CD4-positive, alpha-beta T cell (primary cell): ENCODE measurements at places on chromosomes 3 and 15. TPM values are rescaled to one million over a fixed set of nuclear protein-coding genes. Genes with fewer than 3 reads are reported as not detected.

The BDH1 gene
- total RNA-seq, result 22.2 TPM

DNA sequence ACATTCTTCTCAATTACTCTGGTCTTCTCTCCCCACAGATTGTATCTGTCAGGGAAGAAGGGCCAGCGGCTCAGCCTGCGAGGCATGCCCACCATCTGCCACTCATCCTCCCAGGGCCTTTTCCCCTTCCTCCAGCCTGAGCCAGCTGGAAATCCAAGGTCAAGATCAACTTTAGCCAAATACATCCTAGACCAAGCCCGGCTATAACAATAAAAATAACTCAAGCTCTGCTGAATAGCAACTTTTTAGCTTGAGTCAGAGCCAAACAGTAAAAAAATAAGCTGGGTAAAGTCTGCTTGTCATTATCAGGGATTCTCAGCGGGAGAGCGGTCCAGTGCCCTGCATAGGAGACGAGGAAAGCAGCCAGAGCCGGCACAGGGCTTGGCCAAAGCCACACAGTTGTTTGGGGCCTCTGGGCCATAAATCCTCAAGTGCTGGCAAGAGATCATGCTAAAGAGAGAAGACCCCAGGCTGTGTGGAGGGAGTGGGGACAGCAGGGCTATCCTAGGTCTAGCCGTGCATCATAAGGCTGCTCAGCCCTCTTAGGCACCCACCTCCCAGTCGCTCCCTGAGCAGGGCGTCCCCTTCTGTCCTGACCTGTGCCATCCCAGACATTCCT is 76.2 kb upstream of the HERC1 start:
- DNase-seq, result no peak

DNA sequence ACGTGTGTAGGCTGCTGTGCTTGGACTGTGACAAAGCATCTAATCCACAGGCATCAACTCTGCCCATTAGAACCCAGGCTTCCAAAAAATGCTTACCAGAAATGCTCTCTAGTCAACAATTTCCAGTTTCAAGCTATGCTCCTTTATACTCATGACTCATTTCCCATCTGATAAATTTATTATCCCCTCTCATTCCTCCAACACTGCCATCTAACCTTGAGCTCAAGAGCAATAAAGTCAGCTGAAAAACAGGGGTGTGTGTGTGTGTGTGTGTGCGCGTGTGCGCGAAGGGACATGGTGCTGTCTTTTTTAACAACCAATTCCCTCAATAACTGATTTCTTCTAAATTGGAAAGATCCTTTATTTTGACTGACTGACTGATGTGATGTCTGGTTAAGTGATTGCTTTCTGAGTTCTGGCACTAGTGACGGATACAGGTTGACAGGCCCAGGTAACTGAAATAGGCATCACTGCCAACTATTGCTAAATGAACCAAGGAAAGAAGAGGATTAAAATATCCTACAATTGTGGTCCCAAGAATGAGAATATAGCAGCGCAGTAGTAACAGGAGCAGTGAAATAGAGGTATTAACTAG is 405.5 kb downstream of the ZNF385D start:
- no peak for DNase-seq

- DNase-seq, result no peak
Measured at GRCh38 chr3:144358191-144358590, 386.6 kb downstream of the DIPK2A start.

DNA sequence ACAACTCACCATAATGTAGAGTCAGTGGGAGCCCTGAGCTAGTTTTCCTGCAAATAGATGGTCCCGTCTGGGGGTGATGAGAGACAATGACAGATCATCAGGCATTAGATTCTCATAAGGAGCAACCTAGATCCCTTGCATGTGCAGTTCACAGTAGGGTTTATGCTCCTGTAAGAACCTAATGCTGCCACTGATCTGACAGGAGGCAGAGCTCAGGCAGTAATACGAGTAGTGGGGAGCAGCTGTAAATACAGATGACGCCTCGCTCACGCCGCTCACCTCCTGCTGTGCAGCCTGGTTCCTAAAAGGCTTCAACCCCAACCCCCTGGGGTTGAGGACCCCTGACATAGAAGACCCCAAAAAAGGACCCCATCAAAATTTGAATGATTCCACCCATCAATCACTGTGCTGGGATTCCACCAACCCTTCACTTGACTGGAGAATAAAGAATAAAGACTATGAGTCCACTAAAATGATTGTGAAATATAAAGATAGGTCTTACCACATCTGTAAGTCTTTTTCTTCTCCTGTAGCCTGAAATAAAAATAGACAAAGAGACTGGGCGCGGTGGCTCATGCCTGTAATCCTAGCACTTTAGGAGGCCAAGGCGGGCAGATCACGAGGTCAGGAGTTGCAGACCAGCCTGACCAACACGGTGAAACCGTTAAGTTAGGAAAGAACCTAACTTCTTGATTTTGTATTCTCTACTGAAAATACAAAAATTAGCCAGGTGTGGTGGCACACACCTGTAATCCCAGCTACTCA is 9.9 kb upstream of the UBL7 start:
- DNase-seq, result no peak

The PLSCR2 gene
- not detected for total RNA-seq

The ZNF592 gene
- 37.5 TPM for total RNA-seq

The MEIS2 gene
- total RNA-seq, result not detected

GRCh38 chr15:25066708-25067107 is 111.9 kb downstream of the SNRPN start:
- no peak for DNase-seq

- no peak for DNase-seq
Measured at GRCh38 chr3:113499081-113499480, 15.9 kb downstream of the SPICE1 start.

DNA sequence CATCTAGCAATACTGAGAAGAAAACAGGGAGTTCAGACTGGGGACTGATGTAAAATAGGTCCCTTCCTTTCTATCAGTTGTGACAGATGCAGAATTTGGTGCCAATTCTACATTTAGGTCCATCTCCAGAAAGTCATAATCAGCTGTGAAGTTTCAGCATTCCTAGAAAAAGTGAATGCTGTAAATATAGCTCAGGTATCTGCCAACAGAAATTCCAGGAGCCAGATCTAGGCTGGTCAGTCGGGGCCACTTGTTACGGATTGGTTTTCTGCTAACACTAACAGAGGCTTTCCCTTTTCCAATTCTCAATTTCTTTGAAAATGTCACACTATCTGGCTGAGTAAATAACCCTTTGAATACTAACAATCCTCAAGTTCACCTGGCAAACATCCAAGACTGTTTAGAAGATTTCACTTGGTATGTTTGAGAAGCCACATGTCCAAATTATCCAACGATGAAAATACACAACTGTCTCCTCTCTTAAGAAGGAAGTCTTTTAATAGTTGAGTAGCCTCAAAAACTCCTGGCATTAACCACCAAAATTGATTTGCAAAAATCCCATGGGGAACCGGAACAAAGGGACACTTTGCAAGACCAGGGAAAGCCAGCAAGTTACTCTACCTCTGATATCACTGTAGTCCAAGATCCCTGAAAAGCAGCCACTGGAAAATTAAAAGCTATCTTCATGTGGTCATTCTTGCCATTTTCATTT is 222.3 kb downstream of the ZMAT3 start:
- no peak for DNase-seq

The CHRNA5 gene
- 0.25 TPM for total RNA-seq

The TP63 gene
- not detected for total RNA-seq

GRCh38 chr15:80058851-80059785 is at the start of gene ZFAND6:
Gene ZFAND6, plus strand, starts transcription at chr15:80059676. Its CDS starts 60,669 bp downstream, at chr15:80120345.
- DNase-seq, result peak; percentile 94

DNA sequence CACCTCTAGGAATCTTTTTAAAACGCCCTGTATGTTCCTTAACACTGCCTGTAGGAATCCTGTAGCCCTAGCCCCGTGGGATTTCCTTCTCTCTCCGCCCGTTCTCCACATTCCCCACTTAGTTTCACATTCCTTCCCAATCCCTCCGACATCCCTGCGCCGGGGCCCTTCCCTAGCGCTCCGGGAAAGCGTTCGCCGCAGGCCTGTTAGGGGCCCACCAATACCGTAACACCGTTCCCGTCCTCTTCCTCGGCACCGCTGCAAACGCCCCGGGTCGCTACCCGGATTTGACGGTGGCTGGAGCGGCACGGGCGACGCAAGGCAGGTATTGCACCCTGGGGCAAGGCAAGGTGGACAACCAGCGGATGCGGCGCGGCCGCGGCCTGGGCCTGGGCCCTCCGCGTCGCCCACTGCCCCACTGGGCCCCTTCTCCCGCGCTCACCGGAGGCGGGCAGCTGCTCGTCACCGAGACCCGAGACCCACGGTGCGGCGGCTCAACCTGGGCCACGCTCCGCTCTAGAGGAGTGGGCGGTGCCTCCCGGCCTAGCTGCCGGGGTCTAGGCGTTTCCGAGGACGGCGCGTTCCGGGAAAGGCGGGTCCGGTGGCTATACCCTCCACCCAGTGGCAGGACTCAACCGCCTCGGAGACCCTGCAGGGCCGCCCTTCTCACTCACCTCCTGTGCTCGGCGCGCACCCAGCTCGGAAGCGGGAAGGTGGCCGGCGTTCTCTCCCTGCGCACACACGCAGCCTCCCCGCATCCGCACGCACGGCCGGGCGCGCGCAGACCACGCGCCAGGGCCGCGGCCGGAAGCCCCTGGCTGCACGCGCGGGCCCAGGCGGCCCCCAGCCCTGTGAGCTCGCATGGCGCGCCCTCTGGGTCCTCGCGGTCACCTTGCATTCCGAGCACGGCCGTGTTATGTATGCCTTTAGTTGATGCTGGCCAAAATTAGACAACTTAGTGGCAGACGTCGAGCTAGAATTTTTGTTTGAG is at the start of gene B3GALNT1:
TSS of gene B3GALNT1 (minus strand) at position 789 of the 991 bp plus-strand sequence. CDS start 18,595 bp downstream, outside the sequence.
- no peak for DNase-seq

The TICRR gene
- total RNA-seq, result 0.05 TPM

DNA sequence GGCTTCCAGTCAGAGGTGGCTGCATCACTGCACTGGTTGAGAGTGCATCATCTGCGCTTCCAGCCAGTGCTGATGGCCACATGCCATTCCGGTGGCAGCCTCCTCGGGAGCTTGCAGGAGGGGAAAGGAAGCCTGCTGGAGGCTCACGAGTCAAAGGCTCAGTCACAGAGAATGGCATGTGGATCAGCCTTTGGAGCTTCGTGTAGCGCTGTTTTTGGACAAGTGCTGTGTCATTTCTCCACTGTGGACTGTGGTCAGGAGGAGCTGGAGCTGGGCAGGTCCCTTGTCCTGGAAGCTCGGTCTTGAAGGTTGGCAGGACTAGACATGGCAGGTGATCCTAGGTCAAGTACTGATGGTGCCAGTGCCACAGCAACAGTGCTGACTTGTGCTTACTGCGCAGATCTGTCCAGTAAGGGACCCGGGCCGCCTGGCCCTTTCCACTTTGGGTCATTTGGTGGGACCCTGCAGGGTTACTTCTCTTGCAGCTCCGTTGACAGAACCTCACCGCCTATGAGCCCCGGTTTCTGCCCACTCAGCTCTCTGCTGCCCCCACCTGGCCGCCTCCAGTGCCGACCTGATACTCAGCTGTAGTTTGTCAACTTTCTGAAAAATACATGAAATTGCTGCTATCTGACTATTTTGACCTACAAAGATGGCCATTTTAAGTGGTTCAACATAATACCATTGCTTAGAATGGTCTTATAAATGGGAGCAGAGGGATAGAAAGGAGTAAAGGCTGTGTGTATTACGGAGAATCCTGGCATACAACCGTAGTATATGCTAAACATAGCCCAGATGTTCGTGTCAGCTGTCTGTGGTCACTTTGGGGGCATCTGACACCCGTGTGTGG is 27.6 kb upstream of the TRPM1 start:
- DNase-seq, result peak; percentile 65

The PRKCD gene
- 18.1 TPM for total RNA-seq

The ACSBG1 gene
- 0.05 TPM for total RNA-seq

- no peak for DNase-seq
Measured at GRCh38 chr3:8759038-8759707, 10.2 kb downstream of the OXTR start.

The GUCA1C gene
- not detected for total RNA-seq

DNA sequence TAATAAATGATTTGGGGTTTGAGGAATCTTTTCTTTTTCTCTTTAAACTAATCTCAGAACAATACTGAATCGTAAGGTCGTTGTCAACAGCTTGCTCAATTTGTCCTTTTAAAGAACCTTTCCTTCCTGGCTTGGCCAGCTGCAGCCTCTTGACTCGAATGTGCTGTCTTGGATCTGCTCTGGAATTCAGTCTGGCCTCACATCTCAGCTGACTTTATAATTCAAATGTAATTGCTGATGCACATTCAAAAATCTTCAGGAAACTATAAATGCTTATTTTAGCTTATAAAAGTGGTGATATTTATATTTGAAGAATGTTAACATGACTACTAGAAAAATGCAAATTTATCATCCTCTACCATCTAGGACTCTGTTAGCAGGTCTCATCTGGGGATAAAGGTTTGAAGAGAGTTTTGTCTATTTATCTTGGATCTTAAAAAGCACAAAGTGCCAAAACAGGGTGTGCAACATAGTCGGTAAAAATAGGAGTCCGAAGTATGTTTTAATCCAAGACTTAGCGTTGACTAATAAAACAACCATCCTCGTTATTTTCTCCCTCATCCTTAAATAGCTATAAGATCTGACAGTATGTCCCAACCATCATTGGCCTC is 1035.2 kb downstream of the MCTP2 start:
- no peak for DNase-seq

- DNase-seq, result peak; percentile 74
Measured at GRCh38 chr3:67654099-67654843, at the start of gene SUCLG2. Gene SUCLG2, minus strand, starts transcription at chr3:67654612. Its CDS starts 26 bp downstream, at chr3:67654586.

- DNase-seq, result no peak
Measured at GRCh38 chr15:98764291-98764690, 116.0 kb downstream of the IGF1R start.

- DNase-seq, result no peak
Measured at GRCh38 chr3:127748754-127749327, 73.5 kb downstream of the MGLL start.

The IFRD2 gene
- 30.0 TPM for total RNA-seq

DNA sequence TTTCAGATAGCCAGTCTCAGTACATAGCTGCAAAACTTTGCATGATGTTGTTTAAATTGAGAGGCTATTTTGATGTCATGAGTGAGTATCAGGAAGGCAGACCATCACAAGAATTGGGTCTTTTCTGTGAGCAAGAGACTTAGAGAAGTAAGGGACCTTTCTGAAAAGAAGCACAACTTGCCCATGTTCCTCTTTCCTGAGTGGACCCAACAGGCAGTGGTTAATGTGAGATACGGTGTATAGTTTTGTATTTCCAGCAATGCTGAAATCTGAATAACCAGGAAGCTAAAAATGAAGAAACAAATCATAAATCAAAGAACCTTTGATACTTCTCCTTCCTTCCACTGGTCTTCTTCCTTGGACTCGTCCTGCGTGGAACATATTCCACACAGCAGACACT is 25.1 kb downstream of the MCTP2 start:
- no peak for DNase-seq

GRCh38 chr3:50695031-50695430 is 20.3 kb downstream of the DOCK3 start:
- DNase-seq, result no peak

DNA sequence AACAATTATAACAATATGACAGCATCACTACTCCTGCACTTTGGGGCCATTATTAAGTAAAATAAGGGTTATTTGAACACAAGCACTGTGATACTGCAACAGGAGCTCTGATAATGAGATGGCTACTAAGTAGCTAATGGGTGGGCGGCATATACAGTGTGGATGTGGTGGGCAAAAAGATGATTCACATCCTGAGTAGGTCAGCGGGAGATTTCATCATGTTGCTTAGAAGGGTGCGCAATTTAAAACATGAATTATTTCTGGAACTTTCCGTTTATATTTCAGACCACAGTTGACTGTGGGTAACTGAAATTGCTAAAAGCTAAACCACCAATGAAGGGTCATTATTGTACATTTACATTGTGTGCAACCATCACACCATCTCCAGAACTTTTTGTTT is 42.3 kb downstream of the FBXO22 start:
- no peak for DNase-seq

The CELF6 gene
- 2.4 TPM for total RNA-seq

The GOLGA8S gene
- total RNA-seq, result 0.14 TPM
